ENCODE measurements at places on chromosomes 5 and 9.

DNA sequence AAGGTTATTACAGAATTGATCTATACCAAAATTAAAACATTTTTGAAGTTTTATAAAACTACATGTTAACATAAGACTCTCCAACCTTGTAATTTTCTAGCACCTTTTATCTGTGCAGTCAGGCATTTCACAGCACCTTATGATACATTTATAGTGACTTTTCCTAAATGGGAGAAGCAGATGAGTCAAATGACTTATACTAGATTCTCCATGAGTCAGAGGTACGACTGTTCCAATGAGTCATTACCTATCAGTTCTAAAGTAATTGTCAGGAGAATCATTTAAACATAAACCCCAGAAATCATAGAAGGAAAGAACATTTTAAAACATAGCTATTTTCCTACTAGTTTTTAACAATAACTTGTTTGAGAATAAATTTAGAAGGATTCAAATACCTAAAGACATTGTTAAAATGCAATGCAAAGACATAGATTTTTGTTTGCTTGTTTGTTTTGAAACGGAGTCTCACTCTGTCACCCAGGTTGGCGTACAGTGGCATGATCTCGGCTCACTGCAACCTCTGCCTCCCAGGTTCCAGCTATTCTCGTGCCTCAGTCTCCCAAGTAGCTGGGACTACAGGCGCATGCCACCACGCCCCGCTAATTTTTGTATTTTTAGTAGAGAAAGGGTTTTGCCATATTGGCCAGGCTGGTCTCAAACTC is 34.7 kb upstream of the DMXL1 start:
- no peak for DNase-seq

GRCh38 chr5:89694026-89694550 is 715.5 kb downstream of the CETN3 start:
- no peak for DNase-seq

DNA sequence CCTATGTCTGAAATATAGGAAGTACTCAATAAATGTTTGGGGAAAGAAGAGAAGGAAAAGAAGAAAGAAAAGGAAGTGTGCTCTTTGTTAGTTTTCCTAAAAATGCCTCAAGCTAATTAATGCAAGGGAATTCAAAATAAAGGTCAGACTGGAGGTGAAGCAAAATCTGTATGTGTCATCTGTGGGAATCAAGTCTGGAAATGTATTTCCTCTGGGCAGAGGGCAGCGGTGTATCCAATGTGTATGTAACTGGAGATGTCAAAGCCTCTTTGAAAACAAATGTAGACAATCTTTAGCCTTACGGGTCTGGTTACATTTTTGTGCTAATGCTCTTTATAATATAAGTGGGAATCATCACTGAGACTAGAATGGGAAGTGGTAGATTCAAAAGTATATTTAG is 471.4 kb downstream of the MAN2A1 start:
- DNase-seq: no peak

- no peak for DNase-seq
Observed at GRCh38 chr5:35133186-35133585, 85.4 kb upstream of the AGXT2 start.

DNA sequence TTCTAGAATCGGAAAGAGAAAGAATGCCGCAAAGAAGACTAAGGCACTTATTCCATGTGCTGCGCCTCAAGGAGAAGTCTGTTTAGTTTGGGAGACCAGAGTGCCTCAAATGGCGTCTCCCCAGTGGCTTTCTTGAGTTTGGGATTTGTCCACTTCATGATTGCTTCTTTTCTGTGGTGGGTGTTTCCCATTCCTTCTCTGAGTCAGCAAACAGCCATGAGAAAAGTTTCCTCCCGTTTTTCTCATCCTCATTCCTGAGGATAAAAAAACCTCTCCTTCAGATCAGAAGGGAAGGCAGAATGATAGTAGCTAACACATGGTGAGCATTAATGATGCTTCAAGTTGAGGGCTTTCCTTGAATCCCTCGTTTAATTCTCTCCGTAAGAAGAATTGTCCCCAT is 275.9 kb upstream of the WWC1 start:
- no peak for DNase-seq

DNA sequence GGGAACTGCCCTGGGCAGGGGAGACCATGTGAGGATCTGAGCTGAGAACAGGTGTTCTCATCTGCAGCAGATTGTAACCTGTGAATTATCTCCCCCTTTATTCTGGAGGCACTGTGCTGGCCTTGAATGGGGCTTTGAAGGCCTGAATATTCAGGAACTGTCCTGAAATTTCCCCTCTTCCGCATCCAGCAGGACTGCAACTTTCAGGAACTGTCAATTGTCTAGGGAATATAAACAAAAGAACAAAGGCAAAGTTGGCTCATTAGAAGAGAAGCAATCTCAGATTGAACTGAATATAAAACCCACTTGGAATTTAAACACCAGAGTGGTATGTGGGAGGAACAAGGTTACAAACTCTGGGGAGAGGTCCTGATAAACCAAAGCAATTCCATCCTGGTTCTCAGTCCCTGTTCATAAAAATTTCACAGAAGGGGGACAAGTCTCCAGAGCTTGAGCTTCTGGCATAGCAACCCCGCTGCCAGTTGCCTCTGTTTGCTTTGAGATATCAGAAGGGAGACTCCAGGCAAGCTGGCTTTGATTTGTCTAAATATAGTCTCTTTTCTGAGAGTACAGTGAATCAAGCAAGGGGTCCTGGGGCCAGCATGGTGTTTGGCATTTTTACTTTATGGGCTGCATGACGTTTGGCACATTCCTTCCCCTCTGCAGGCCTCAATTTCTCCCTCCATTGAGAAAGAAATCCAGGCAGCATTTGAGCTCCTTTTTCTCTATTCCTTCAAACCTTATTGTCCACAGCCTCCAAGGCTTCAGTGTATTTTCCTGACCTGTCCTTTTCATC is 47.5 kb downstream of the ADRB2 start:
- DNase-seq: no peak

Measured in germinal center (tissue), 1 donor.